ENCODE measurements at places on chromosomes 4 and X.

GRCh38 chrX:75071334-75071733 is 84.7 kb downstream of the ABCB7 start:
- no peak for DNase-seq

DNA sequence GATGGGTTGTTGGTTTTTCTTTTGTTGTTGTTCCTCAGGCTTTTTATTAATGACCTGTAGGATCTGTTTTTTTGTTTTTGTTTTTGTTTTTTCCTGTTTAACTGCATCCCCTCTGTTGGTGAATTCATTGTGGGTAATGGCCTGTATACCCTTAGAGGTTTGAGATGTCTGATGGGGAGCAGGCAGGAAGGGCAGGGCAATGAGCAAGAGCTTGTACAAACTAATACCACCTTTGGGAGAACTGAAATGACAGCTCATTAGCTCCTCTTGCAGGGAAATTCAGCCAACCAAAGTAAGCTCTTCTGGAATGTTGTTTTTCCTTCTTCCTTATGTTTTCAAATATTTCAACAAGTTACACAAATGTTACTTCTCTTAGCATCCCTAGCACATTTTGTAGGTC is 23.4 kb downstream of the SH2D1A start:
- DNase-seq = no peak

DNA sequence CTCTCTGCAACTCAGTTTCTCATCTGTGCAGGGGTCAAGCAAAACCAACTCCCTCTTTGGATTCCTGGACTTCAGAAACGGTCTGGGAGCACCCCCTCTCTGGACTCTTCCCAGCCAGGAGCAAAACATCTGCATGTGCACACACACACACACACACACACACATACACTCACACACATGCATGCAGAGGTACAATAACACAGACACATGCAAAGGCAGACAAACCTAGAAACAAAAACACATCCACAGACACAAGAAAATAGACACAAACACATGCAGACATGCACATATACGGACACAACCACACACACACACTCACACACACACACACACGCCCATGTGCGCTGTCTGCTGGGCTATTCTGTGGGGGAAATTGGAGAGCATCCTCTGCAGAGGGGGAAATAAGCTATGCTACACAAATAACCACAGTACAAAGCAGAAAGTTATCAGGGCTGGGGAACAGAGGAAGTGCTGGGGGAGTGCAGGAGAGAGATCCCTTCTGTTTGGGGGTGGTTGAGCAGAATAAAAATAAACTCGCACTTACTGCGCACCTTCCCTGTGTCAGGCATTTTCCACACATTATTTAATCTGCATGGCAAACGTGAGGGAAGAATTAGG is 19.9 kb downstream of the IQSEC2 start:
- DNase-seq = no peak

GRCh38 chr4:77269505-77269904 is 112.5 kb downstream of the CCNG2 start:
- no peak for DNase-seq

DNA sequence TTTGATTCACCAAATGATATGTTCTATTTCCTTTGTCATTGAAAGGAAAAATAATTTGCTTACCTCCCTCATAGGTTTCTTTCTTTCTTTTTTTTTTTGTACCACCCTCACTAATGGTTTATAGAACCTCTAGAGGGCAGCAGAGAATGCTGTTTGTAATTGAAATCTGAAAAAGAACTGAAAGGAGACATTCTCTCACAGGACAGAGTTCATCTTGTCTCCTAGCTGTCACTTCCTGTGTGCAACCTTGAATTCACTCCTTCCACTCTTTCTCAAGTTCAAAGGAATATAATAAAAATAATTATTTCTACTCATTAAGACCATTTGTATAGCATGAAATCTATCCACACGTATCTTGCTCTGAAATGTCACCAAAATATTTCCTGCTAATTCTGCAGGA is 51.0 kb downstream of the GUCY1B1 start:
- DNase-seq = no peak

DNA sequence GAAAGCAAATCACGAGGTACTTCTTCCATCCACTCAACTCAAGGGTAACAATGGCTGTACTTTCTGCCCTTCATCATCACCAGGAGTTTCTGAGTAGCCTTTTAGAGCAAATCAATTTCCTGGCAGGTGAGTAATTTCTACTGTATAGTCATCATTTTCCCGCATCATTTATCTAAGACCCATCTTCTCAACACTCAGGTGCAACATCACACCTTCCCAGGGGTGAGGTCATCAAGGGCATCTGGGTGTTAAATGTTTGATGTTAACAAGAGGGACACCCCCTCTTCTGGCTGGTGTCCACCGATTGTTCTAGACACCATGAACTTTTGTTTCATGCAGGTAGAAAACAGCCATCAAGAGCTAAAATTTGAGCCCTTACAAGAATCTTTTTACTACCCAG is 313.4 kb upstream of the MAGEB2 start:
- no peak for DNase-seq

DNA sequence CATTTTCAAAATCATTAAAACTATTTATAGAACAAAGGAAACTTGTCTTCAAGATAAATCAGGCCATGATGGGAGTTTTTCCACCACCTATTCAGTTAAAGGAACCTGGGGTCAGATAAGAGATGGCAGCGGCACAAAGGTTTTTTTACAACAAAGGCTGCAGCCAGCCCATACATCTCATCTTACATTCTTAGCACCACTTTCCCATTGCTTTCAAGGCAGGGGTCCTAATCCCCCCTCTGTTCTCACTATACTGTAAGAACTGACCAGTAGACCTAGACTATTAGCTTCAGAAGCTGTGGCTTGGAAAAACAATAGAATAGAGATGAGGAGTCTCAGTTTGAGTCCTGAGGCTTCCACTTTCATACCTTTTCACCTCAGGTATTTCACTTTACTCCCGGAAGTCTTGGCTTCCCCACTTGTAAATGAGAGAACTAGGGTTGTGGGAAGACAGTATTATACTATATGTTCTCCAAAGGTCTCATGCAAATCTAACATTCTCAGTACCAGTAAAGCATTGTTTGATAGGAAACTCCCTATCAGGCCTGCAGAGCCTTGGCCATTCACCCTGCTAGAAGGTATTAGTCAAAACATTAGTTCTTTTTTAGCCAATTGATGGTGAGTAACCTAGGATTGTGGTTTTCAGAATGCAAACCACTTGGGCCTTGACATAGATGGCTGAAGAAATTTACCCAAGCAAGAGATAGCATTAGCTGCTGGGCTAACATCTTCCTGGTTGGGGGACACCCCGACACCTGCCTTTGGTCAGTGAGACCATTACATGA is 182.9 kb upstream of the PBDC1 start:
- DNase-seq = no peak

DNA sequence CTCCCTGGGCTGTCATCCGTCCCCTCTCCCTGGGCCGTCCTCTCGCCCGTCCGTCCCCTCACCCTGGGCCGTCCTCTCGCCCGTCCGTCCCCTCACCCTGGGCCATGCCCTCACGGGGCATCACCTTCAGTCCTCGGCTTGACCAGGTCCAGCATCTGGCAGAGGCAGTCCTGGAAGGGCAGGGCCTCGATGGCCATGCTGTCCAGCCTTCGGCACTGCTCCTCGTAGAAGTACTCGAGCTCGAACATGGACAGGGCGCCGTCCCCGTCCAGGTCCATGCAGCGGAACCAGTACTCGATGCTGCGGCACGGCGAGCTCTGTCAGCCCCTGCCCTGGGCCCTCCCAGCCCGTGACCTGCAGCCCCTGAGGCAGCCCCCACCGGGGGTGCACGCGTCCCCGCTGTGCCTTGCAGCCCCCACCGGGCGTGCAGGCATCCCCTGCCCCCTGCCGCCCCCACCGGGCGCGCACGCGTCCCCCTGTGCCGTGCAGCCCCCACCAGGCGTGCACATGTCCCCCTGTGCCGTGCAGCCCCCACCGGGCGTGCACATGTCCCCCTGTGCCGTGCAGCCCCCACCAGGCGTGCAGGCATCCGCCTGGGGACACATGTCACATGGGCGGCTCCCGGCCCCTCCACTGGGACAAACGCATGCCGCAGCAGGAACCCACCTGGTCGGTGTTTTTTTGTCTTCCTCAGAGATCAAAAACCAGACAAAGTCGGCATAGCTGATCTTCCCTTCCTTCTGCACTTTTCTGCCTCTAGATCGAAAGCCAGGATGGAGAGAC is 22.2 kb upstream of the GTPBP6 start:
- DNase-seq = peak; percentile 56

- no peak for DNase-seq
These were observed 43.6 kb downstream of the CD99L2 start for GRCh38 chrX:150854856-150855255.

GRCh38 chrX:10259716-10260115 is 102.9 kb downstream of the CLCN4 start:
- no peak for DNase-seq

- DNase-seq = no peak
These were observed 339.3 kb downstream of the NKX6-1 start for GRCh38 chr4:84159762-84160161.

DNA sequence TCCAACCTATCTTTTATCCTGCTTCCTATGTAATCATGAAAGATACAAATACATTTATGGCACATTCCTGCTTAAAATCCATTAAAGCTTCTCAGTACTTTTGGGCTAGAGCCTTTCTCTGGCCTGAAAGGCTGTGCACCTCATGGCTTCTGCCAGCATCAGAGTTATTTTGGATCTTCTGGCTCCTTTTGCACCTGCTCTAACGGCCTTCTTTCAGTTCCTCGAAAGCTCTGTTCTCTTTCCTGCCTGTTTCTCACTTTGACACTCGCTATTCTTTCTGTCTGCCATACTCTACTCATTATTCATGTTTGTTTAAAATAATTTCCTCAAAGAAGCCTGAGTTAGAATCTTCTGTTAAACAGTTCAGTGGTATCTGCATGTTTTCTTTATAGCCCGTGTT is 86.0 kb downstream of the LRP2BP start:
- DNase-seq = no peak

- no peak for DNase-seq
These were observed 4.5 kb upstream of the TREX2 start for GRCh38 chrX:153450114-153450948.

DNA sequence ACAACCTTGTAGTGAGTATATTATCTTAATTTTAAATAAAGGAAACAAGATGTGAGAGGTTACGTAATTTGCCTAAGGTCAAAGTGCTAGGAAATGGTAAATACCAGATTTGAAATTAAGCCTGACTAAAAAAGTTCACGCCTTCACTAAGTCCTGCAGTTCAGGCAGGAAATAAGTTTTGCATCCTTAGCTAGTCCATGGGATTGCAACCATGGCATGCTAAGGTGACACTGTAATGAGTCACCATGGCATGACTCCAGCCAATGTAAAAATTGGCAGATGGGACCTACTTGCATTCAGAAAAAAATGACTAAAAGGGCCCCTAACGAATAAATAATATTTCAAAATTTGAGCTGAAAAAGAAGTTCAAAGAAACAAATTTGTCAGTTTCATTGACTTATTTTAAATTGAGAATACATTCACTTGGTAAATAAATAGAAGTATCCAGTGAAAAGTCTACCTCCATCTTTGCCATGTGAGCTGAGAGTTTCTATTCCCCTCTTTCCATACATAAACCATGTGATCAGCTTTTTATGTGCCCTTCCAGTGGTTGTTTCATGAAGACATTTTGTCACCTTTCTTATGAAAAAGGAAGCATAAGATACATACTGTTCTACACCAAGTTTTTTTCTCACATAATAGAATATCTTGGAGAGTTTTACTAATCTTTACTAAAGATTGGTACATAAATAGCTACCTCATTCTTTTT is 72.4 kb downstream of the ANKRD50 start:
- DNase-seq = no peak

DNA sequence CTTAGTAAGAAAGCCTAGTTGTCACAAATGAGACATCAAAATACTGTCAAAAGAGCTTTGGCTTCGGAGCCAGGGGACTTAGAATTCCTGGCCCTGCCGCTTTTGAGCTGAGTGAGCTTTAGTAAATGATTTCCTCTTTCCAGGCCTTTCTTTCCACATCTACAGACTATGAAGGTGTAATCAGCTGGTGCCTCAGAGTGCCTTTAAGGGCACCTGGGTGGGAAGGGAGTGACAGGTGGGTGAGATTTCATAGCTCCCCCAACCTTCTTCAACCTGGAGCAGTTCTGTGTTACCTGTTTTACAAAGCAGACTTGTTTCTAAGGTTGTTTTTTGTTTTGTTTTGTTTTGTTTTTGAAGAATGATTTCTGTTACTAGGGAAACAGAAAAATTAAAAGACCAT is 154.7 kb upstream of the BOD1L1 start:
- DNase-seq = no peak

GRCh38 chr4:76674983-76675382 is 223.0 kb downstream of the SOWAHB start:
- DNase-seq = no peak

GRCh38 chrX:81286608-81287007 is 84.7 kb downstream of the SH3BGRL start:
- DNase-seq = no peak

DNA sequence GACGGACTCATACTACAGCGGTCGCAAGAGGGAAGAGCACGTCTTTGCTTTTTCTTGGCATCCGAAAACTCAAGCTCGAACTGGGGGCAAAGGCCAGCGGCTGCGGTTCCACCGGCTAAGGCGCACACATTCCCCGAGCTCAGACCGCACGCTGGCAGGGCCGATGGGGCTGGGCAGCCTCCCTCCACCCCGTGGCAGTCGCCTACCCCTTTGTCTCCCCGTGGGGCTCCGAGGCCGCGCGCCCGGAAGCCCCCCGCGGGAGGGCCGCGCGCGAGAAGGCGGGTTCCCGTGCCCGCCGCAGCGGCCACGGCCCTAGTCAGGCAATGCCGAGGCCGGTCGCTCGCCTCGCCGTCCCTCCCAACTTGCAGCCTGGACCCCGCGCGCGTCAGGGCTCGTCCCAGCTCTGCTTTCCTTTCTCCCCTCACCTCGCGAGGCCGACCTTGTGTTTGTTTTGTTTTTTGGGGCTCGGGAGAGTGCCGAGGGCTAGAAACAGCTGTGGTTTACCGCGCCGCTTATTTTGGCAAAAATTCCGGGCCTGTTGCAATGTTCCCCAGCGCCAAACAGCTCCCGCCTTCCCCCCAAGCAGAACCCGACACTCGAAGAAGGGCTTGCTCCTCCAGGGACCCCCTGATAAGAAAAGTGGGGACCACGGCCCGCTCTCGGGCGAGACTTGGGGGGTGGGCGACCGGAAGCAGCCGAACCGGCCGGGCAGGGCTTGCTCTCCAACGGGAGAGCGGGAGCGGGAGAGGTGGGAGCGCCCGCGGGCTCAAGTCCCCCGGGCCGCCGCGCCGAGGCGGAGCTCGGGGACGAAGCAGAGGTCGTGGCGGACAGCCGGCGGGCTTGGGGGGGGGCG is 561 bp upstream of the N4BP2 start:
- DNase-seq = peak; percentile 84

- DNase-seq = no peak
These were observed 7.4 kb downstream of the DDX60L start for GRCh38 chr4:168472920-168473319.

DNA sequence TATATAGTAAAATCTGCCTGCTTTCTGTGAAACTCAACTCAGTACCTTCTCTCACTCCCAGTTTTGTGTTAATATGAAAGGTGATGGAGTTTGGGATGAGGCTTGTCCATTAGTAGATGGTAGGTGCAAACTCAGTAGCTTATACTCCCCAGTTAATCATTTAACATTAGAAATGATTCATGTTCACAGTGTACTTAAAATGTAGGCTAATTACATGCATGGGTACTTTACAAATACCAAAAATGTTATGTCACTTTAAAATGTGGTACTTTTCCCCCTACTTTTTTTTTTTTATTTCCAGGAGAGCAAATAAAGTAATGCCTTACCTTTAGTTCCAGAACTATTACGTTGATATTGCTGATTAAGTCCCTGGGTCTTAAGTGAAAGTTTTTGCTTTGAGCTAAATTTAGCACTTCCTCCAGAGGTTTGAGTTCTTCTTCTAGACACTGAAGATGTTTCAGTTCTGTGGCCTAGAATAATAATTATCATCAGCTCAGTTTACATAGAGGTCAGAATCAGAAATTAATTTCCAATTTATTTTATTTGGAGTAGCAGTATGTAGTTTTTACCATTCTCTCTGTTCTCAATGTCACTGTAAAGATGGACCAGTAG is 3.0 kb downstream of the IL2 start:
- no peak for DNase-seq
